ENCODE measurements at places on chromosomes 16 and 17.

DNA sequence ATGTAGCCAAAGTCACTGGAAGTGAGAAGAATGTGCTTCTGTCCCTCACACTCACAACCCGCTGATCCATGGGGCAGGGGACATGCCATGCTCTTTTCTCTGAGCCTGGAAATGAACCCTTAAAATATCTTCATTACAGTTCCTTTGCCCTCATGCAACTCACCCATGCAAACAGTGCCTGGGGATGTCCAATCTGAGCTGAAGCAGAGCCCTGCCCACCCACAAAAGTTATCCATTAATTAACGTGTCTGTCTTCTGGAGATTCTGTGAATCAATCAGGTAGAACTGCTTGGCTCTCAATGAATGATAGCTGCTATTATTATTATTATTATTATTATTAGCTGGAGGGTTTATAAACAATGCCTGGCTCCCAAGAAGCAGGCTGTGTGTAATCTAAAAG, 133.7 kb downstream of the USP31 start:
- no peak for DNase-seq

- DNase-seq = no peak
Observed at GRCh38 chr17:31295489-31295871, 1.6 kb downstream of the OMG start.

DNA sequence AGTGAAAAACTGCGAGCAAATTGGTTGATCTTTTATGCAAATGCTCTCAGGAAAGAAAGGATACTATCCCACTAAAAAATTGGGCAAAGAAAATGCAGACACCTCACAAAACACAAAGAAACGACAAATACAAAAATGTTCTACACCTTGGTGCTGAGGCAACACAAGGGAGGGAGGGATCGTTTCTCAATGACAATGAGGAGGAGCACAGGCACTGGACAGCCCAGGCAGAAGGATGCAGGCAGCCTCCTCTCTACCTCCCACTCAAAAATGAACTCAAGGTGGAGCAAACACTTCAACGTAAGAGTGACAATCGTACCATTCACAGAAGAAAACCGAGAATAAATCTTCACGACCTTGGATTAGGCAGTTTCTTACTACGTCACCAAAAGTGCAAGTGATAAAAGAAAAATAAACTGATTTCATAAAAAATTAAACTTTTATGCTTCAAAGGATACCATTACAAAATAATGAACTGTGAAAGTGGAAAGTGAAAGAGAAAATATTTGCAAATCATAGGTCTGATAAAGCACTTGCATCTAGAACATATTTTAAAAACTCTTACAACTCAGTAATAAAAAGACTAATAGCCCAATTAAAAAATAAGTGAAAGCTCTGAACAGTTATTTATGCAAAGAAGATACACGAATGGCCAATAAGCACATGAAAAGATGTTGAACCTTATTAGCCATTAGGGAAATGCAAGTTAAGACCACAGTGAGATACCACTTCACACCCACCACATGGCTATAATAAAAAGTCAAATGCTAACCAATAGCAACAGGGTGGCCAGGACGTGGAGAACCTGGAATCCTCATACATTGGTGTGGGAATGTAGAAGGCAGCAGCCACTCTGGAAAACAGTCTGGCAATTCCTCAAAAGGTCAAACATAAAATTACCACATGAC, 80.8 kb upstream of the TRAP1 start:
- no peak for DNase-seq

- DNase-seq = no peak
Observed at GRCh38 chr17:74126179-74126900, 77.1 kb upstream of the RPL38 start.

DNA sequence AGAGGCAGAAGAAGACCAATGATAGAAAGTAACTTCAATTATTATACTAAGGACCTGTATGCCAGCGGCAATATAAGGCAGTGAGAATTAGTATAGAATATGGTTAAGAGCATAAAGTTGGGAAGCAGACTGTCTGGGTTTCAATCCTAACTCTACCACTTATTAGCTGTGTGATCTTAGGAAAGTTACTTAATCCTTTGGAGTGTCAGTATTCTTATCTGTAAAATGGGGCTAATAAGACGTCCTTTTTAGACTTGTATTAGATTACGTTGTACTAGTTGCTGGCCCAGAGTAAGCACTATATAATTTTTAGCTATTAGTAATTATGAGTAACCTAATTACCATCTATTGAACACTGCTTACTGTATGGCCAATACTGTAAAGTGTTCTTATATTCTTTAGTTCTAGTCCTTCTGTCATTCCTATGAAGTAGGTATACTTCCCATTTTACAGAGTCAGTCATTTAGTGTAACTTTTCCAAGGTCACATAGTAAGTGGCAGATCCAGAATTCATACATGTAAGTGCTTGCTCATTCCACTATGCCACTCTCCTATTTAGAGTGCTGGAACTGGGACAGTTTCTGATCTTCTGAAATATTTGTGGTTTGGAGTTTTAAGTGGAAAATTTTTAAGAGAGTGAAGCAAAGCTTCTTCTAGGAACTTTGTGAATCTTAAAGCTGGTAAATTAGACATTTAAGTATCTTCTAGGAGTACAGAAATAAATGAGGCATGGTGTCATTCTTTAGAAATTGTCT, 22.5 kb downstream of the HEATR9 start:
- DNase-seq = no peak

DNA sequence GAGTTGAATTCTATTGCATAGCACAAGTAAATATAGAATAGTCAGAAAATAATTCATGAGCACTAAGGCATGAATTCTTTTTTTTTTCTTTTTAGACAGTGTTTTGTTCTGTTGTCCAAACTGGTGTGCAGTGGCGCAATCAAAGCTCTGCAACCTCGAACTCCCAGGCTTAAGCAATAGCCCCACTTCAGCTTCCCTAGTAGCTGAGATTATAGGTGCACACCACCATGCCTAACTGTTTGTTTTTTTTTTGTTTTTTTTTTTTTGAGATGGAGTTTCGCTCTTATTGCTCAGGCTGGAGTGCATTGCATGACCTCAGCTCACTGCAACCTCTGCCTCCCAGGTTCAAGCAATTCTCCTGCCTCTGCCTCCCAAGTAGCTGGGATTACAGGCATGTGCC, 16.6 kb downstream of the TUBD1 start:
- DNase-seq = no peak

DNA sequence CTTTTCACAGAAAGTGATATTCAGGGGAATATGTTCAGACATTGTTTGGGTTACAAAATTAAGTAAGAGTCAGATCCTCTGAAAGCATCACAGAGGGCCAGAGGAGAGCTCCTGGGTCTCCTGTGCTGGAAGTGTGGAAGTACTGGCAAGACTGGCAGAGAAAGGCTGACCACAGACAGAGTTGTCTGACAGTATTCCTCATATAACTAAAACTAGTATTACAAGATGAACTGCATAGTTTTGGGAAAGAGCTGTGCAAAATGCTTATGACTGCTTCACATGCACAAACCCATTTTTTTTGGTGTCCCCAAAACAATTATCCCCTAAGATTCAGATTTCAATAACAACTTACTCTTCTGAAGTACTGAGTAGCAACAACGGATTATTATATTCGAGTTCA, 35.2 kb downstream of the N4BP1 start:
- no peak for DNase-seq

GRCh38 chr16:53449816-53450517, 15.7 kb downstream of the RBL2 start:
- DNase-seq = no peak

- no peak for DNase-seq
Observed at GRCh38 chr17:1529863-1530262, 13.5 kb upstream of the INPP5K start.

- peak; percentile 46 for DNase-seq
Observed at GRCh38 chr16:85767531-85767930, 16.6 kb upstream of the C16orf74 start.

DNA sequence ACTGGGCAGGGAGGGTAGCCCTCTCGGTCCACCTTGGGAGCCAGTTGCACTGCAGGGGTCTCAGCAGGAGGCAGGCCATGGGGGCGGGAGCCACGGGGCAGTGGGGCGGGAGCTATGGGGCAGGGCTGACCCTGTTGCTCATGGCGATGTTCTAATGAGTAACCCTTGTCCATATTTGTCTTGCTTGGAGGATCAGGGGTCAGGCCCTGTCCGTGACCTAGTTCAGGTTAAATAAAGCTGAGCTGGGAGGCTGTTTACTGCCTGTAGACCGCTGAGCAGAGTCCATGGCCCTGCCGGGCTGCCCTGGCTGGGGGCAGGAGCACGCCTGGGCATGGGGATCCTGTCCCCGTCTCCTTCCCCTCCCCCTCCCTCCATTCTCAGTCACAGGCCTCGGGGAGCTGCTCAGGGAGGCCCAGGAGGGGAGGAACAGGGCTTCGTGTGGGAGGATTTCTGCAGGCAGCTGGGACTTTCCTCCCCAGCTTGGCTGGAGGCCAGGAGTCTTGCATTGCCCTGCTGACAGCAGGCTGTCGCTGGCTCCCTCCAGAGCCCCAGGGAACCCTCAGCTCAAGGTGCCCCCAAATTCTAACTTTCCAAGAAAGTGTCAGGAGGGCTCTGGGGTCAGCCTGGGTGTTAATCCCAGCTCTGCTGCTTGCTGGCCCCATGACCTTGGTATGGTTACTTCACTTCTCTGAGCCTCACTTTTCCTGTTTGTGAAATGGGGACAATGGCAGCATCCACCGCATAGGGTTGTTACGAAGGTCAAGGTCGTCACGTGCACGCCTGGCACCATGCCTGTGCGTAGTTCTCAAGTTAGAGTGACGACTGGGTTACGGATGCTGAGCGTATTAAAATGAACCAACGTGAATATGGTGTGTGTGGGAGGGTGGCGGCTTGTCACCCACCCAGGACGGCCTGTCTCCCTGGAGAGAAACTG, 6.1 kb upstream of the SERPINF2 start:
- peak; percentile 64 for DNase-seq

- no peak for DNase-seq
Observed at GRCh38 chr17:3956327-3956957, 7.8 kb downstream of the ATP2A3 start.

DNA sequence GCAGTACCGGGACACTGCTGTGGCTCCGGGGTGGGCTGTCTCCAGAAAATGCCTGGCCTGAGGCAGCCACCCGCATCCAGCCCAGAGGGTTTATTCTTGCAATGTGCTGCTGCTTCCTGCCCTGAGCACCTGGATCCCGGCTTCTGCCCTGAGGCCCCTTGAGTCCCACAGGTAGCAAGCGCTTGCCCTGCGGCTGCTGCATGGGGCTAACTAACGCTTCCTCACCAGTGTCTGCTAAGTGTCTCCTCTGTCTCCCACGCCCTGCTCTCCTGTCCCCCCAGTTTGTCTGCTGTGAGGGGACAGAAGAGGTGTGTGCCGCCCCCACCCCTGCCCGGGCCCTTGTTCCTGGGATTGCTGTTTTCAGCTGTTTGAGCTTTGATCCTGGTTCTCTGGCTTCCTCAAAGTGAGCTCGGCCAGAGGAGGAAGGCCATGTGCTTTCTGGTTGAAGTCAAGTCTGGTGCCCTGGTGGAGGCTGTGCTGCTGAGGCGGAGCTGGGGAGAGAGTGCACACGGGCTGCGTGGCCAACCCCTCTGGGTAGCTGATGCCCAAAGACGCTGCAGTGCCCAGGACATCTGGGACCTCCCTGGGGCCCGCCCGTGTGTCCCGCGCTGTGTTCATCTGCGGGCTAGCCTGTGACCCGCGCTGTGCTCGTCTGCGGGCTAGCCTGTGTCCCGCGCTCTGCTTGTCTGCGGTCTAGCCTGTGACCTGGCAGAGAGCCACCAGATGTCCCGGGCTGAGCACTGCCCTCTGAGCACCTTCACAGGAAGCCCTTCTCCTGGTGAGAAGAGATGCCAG, 12.9 kb downstream of the STH start:
- no peak for DNase-seq

- DNase-seq = no peak
Observed at GRCh38 chr16:10191096-10191495, 8.9 kb upstream of the GRIN2A start.

DNA sequence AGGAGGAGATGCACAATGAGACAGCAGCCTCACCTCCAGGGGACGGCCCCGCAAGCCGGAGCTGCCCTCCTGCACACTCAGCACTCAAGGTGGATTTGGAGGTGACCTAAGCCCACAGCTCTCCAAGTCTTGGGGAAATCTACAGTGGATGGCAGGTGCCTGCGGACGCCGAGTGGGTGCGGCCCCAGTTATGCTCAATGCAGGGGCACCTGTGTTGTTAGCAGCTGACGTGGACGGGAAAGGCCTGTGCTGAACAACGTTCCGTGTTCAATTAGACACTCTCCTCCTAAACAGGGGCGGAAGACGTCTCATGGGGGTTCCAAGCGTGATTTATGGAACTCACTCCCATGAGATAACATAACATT, 22.0 kb upstream of the METRNL start:
- no peak for DNase-seq

DNA sequence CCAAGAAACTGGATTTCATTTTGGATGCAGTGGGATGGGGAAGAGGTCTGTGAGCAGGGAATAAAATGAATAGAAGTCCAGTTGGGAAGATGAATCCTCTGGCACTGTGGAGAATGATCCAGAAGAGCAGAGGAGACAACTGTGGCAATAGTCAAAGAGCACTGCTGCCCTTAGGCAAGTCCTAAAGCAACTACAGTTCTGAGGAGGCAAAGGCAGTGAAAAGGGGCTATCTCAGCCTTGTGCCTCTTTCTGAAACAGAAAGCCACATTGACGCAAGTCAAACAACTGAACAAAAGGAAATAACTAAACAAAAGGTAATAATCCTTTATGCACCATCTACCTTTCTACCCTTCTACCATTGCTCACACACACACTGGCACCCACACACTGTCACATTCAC, 238.0 kb upstream of the AXIN2 start:
- no peak for DNase-seq

GRCh38 chr16:12327971-12328726, 351.6 kb downstream of the SNX29 start:
- DNase-seq = no peak

DNA sequence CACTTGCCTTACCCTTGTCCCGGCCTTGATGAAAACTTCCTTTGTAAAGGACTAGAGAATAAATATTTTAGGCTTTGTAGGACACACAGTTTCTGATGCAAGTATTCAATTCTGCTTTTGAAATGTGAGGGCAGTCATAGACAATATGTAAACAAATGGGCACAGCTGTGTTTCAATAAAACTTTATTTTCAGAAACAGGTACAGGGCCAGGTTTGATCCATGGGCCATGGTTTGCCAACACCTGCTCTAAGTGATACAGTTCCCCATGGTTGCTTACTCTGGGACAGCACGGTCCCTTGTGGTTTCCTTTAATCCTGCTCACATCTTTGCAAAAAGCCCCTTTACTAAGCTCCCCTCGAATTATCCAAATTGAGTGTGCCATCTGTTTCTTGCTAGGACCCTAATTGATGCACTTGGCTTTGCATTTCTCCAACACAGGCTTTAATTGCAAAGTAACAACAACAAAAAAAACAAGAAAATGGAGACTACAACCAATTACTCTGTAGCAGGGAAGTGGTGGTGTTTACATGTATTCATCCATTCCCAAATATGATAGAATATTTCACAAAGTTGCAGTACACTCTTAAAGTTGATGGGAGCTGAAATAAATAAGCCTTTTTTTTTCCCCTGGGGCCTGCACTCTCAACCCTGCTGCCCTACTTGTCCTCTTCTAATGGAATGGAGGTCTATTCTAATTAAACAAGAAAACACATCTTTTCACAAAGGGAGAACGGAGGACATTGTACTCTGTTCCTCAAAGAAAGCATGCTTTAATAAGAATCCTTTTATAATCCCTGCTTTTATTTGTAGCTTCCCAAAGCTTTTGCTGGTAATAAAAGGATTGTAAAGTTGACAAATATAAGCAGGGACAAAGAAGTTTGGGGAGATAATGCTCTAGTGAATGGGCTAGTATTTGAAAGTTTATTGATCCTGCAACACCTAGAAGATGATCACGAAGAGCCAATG, 37.7 kb upstream of the TOX3 start:
- DNase-seq = no peak
